Esophagus mucosa (tissue), 1 donor: ENCODE measurements at places on chromosomes 2 and 18. TPM values are rescaled to one million over a fixed set of nuclear protein-coding genes. Genes with fewer than 3 reads are reported as not detected.

FZD7 gene
- total RNA-seq, result 3.0 TPM

RPRM gene
- total RNA-seq, result not detected

- ATAC-seq, result no peak
Measured at GRCh38 chr2:40511661-40512213, 59.8 kb upstream of the SLC8A1 start.

- no peak for ATAC-seq
Measured at GRCh38 chr2:62309465-62310091, 113.7 kb downstream of the B3GNT2 start.

GRCh38 chr18:49997558-49997957, 184.2 kb upstream of the ACAA2 start:
- no peak for ATAC-seq

- no peak for ATAC-seq
Measured at GRCh38 chr2:24915175-24915574, 4.9 kb downstream of the ADCY3 start.

DNA sequence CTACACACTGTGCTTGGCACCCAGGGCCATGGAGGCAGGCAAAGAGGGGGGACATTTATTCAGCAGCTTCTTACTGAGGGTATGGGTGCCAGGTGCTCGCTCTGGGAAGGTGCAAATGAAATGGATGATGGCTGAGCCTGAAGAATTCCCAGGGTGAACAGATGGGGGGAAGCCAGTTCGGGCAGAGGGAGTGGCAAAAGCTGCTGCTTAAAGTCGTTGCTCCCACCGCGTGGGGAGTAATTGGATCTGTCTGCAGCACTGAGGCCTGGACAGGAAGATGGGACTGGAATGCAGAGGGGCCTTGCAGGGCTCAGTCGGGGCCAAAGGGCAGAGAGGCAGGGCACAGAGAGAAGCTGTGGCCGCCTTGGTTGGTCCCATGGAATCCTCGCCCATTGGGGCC, 51.2 kb downstream of the NEDD4L start:
- no peak for ATAC-seq

- ATAC-seq, result no peak
Measured at GRCh38 chr2:85106489-85107180, 26.6 kb upstream of the TCF7L1 start.

- ATAC-seq, result peak; percentile 86
Measured at GRCh38 chr2:68715353-68716041, 19.1 kb upstream of the ARHGAP25 start.

- ATAC-seq, result no peak
Measured at GRCh38 chr2:224930124-224930523, 112.1 kb downstream of the DOCK10 start.
